Suprapubic skin (tissue), 4 donors: ENCODE measurements at places on chromosomes 4 and X.

GRCh38 chr4:124867536-124867935 lies 155.0 kb upstream of the ANKRD50 start:
- no peak for DNase-seq

GRCh38 chrX:103347682-103348397 lies 8.5 kb upstream of the TCEAL9 start:
- DNase-seq, result no peak

- no peak for DNase-seq
Observed at GRCh38 chr4:14168919-14169318, 541.4 kb upstream of the BOD1L1 start.

DNA sequence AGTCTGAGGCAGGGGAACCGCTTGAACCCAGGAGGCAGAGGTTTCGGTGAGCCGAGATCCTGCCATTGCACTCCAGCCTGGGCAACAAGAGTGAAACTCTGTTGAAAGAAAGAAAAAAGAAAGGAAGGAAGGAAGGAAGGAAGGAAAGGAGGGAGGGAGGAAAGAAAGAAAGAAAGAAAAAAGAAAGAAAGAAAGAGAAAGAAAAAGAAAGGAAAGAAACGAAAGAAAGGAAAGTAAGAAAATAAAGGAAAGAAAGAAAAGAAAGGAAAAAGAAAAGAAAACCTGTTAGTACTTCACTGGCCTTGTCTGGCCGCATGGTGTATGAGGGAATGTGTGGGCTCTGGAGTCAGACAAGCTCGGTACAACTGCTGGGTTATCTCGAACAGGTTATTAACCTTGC lies 20.8 kb upstream of the MAGEA1 start:
- DNase-seq, result no peak

- DNase-seq, result no peak
Observed at GRCh38 chr4:171142045-171142444, 671.2 kb upstream of the GALNTL6 start.

DNA sequence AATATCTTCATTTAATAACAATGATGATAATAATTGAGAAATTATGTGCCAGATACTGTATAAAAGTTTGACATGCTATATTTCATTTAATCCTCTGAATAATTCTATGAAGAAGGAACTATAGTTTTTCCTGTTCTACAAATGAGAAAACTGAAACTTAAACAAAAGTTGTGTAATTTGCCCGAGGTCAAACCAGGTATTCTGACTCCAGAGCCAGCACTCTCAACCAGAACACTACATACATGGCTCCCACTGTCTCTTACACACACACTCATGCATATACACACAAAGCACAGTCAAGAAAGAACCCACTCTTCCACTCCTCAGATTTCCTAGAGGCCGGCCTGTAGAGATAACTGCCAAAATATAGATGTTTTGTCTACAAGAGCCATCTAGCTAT lies 374.0 kb upstream of the EMCN start:
- no peak for DNase-seq

GRCh38 chrX:77548751-77549150 lies 101.6 kb downstream of the FGF16 start:
- no peak for DNase-seq

GRCh38 chr4:142282870-142283431 lies 563.1 kb downstream of the INPP4B start:
- no peak for DNase-seq

DNA sequence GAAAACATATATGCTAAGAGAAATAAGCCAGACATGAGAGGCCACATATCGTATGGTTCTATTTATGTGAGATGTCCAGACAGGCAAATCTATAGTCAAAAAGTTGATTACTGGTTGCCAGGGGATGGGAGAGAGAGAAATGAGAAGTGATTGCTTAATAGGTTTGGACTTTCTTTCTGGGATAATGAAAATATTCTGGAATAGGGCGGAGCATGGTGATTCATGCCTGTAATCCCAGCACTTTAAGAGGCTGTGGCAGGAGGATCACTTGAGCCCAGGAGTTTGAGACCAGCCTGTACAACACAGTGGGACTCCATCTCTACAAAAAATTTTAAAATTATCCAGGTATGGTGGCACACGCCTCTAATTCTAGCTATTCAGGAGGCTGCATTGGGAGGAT lies 22.4 kb downstream of the RBM47 start:
- DNase-seq, result no peak

DNA sequence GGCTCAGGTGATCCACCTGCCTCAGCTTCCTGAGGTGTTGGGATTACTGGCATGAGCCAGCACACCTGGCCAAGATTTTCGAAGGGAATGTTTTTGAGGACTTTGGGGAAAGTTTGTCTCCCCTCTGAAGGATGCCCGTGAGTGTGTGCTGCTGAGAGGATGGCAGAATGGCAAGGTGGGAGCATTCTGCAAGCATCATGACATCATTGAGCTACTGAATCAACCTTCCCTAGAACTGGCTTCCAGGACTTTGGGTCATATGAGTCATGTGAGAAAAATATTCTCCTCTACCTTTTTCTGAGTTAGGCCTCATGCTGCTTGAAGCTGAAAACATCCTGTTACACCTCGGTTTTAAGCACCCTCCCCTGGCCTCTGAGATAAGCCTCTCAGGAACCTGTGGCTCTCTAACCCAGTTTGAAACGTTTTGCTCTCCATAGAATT lies 31.0 kb downstream of the TMEM131L start:
- DNase-seq, result no peak

DNA sequence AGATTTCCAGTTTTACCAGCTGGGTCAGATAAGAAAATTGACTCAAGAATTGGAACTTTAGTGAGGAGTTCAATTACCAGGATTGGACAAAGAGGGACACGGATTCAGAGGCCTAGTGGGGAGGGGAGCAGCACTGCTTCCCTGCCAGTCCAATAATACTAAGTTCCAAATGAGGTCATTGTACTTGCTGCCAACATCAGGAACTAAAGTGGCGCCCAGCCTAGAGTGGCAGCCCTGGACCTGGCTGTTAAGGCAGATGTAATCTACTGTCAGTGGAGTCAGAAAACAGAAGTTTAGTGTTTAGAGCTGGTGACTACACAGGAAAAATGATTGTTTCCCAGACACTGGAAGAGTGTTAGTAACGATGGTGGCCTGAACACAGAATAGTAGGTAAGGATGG lies 42.7 kb upstream of the RAPGEF2 start:
- DNase-seq, result no peak

- DNase-seq, result no peak
Observed at GRCh38 chrX:121258545-121258944, 211.1 kb downstream of the GLUD2 start.

DNA sequence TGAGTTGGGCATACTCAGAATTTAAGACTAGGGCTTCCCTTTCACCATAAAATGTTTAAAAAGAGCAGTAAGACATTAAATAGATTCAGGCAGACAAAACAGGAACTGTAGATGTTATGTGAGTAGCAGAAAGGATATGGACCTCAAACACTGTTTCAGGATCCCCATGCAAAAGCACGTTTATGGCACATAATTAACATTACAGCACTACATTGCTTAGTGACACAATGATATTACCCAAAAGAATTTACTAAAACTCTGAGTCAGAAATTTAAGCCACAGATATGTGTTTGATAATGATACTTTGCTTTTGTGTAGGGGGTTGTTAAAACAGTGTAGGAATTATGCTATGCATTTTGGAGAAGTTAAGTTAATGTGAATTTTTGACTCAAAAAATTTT lies 266.3 kb downstream of the PDGFC start:
- DNase-seq, result no peak

DNA sequence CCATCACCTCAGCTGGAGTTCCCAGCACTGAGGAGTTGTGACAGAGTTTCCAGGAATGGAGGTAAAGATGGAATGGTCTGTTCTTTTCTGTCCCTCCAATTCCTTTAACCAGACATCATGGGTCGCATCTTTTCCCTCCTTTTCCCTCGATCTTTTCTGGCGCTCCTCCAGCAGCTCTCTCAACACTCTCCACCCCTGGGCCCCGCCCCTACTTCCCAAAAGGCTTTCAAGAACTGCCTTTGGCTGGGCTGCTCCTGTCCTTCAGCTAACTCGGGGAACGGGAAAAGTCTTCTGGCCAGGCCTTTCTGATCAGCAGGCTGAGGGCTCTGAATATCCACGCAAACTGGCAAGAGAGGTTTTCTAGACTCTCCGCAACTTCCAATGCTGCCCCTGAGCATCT lies 34.0 kb downstream of the UTP14A start:
- no peak for DNase-seq

- DNase-seq, result no peak
Observed at GRCh38 chr4:13190093-13190721, 293.9 kb downstream of the RAB28 start.

DNA sequence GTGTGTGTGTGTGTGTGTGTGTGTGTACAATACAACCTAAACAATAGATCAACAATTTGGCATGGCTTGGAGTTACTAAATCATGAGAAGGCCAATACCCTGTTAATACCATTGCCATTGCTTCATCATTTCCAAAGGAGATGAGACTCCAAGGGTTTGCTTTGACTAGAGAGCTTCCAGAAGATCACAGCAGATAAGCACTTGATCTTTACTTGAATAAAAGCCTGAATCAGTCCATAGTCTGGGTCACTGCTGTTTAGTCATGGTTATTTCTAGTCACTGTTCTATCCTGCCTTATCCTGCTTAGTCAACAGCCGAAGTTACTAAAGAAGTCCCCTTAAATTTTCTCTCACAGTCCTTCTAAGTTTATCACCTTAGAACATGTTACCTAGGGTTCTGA lies 58.2 kb downstream of the RAB40AL start:
- no peak for DNase-seq

DNA sequence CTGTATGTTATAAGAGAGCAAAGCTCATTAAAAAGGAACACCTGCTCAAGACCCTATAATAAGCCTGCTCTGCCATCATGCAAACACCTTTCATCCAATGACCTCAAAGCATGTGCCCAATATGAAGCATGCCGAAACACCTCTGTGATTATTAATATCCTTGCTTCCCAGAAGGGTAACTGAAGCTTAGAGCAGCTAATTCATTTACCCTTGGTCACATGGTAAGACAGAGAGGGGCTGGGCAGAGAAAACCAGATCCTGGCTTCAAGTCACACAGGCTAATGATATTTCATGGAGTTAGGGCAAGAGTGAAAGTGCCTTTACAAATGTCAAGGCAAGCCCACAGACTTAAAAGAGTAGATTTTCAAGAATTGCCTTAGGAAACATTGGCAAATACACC lies 5.6 kb downstream of the AMOT start:
- no peak for DNase-seq

GRCh38 chr4:153799694-153800074 lies 10.8 kb upstream of the SFRP2 start:
- DNase-seq, result no peak

DNA sequence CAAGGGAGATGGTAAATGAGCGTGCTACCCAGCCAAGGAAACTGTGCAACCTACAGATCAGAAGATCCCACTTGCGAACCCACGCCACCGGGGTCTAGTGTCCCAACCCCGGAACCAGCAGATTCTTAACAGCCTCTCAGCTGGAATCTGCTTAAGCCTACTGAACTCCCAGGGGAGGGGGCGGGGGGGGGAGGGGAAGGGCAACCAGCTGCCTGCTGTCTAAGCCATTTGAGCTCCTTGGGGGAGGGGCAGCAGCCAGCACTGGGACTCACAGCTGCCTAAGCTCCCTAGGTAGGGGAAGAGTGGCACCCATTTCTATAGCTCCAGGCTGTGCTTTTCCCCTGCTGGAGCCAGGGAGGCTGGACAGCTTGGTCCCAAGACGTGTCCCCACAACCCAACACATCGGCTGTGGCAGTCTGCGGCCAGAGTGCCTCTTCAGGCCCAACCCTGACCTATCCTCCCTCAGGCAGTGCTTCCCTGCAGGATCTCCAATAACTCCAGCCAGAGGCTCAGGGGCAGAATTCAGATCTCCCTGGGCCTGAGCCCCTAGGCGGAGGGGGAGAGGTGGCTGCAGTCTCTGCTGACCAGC lies 289.2 kb downstream of the LDB2 start:
- DNase-seq, result no peak

- no peak for DNase-seq
Observed at GRCh38 chrX:132077912-132078311, 49.9 kb downstream of the FRMD7 start.

DNA sequence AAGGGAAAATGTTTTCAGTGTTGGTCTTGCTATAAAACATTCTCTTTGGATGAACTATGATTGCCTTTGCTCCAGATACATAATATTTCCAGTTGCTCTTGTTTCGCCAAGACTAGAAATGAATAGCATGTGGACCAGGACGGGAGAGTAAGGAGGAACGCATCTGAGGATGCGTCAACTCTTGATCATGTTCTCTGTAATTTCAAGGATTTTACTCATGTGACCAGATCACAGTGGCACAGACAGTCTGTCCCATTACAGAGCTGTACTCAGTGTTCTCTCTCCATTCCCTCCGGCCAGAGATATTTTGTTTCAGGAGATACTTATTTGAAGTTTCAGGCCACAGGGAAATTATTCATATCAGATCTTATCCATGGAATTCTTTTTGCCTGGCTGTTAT lies 266.6 kb downstream of the MID1IP1 start:
- DNase-seq, result no peak

GRCh38 chr4:169963998-169964397 lies 62.2 kb downstream of the MFAP3L start:
- no peak for DNase-seq

DNA sequence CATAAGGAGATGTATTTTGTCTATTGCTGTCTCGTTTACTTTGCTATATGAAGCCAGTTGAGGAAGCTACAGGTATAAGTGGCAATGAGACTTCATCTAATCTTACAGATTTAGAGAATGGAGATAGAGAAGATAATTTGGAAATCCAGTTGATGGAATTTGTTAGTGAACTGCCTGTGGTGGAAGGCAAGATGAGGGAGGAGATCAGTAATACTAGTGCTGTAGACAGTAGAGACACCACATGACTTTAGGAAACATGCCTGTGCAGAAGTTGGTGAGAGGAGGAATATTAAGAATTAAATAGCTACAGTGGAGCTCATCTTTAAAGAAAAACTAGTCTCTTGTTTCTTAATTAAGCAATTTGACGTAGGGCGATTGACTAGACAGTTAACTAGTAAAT lies 51.3 kb downstream of the RBPJ start:
- DNase-seq, result no peak

GRCh38 chrX:283115-283845 lies 2.1 kb downstream of the PLCXD1 start:
- peak; percentile 96 for DNase-seq

GRCh38 chr4:150178161-150178560 lies 99.9 kb downstream of the DCLK2 start:
- DNase-seq, result no peak

DNA sequence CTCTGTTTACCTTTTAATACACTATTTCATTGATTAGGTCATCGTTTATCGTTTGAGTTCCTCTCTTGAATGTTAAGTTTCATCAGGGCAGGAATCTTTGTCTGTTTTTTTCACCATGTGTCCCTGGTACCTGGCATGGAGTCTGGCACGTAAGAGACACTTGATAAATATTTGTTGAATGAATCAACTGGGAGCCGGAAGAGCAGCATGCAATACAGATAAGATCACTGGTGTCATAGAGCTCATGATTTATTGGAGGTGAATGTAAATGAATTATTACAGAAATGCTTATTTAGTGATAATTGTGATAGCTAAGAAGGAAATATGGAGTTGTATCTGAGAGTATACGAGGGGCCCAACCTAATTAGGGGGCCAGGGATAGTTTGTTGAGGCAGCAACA lies 62.8 kb downstream of the UCHL1 start:
- no peak for DNase-seq
